ENCODE measurements at places on chromosomes 5 and 9.

- peak; percentile 49 for DNase-seq
Observed at GRCh38 chr9:21317956-21318923, 13.1 kb upstream of the IFNA5 start.

- no peak for DNase-seq
Observed at GRCh38 chr5:123720955-123721354, 209.0 kb downstream of the CSNK1G3 start.

DNA sequence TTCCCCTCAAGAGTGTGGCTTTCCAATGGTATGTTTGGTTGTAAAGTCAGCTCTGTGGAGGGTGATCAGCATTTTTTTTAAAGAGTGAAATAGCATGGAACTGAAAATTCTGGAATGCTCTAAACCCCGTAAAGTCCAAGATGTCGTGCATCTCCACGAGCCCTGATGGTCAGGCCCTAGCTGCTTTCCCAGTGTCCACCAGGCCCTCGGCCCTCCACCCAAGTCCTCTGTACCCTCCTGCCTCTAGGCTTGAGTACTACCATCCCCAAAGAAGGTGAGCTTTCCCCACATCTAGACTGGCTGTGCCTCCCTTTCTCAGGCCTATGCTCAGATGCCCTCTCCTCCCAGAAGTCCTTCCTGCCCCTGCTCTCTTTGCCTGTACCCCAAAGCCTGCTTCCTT lies 280.3 kb downstream of the GADD45G start:
- DNase-seq, result no peak

- no peak for DNase-seq
Observed at GRCh38 chr9:109812818-109813281, 32.9 kb downstream of the PALM2AKAP2 start.

- no peak for DNase-seq
Observed at GRCh38 chr5:102678267-102679058, 76.6 kb upstream of the PAM start.

DNA sequence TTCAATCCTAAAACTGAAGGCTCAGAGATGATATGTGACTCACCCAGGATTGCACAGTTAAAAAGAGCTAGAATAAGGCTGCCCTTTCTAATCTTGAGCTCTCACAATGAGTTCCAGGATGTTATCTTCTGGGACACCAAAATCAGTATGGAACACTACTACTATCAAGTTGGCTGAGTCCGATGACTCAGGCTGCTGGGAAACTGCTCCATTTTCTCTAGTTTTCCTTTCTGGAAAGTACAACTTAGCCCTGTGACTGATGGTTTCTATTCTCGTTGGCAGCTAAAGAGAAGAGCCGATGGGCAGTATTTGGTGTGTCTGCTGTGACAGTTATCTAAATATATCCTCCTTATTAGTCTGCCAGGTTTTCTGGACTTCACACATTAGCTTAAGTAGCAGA lies 37.9 kb upstream of the DPYSL3 start:
- DNase-seq, result no peak

DNA sequence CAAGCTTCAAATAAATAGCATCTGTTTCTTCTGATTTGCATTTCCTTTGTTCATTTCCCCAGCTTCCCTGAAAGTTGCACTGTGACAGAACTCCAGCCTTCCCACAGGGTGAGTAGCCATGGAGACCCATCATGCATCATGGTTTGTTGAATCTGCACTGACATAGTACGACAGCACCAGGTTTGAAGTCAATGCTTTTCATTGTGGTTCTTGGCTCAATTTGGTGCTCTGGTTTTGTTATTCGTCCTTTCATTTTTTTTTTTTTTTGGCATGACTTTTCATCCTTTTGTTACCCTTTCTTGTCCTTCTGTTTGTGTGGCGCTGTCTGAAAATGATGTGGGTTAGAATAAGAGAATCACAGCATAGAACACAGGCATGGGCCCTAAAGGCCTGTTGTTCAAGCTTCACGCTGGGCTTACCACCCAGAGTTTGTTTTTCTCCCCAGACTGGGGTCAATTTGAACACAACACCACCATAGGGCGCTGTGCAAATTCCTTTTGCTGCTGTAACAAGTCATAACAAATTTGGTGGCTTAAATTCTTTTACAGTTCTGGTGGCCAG lies 206.2 kb upstream of the CDH10 start:
- DNase-seq, result no peak

DNA sequence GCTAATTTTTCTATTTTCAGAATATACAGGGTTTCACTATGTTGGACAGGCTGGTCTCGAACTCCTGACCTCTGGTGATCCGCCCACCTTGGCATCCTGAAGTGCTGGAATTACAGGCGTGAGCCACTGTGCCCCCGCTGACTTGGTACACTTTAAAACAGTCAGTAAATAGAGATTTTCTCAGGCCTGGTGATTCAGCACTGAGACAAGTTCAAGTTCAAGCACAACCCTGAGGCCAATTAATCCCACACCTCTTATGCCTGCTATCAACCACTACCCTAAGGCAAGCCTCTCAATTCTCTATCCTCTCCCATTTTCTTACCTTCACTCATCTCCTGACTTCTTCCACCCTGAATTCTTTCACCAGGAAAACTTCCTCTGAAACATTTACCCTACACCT lies 18.9 kb downstream of the MUSK start:
- no peak for DNase-seq

DNA sequence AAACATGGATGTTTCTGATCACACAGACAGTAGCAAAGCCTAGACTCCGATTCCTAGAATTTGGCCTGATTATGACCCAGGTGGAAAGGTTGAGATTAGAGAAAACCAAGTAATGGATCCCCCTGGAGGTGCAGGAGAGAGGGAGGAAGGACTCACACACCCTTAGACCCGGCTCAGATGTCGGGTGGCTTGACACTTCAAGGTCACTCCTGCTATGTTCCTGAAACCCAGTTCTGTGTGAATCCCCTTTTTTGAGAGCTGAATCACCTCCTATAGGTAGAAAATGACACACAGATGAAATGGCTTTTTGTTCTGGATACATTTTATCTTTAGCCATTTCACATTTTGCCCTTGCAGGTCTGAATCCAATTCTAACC lies 192.8 kb downstream of the ARRDC3 start:
- DNase-seq, result no peak

GRCh38 chr5:180166176-180166575 lies 42.8 kb downstream of the RASGEF1C start:
- no peak for DNase-seq

- peak; percentile 38 for DNase-seq
Observed at GRCh38 chr9:75001719-75002421, 26.2 kb downstream of the CARNMT1 start.

- no peak for DNase-seq
Observed at GRCh38 chr9:107931071-107931715, 441.6 kb upstream of the KLF4 start.

DNA sequence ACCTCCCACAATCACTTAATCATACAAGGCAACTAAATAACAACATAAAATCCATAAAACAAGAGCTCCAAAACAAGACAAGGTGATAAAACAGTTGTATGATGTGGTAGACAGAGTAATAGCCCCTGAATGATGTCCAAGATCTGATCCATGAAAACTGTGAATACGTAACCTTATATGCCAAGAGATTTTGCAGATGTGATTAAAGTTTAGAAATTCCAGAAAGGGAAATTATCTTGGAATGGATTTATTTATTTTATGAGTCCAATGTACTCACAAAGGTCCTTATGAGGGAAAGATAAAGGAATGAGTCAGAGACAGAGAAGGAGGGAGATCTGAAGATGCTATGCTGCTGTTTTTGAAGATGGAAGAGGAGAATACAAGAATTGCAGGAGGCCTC lies 1775.7 kb upstream of the C9orf72 start:
- DNase-seq, result no peak

DNA sequence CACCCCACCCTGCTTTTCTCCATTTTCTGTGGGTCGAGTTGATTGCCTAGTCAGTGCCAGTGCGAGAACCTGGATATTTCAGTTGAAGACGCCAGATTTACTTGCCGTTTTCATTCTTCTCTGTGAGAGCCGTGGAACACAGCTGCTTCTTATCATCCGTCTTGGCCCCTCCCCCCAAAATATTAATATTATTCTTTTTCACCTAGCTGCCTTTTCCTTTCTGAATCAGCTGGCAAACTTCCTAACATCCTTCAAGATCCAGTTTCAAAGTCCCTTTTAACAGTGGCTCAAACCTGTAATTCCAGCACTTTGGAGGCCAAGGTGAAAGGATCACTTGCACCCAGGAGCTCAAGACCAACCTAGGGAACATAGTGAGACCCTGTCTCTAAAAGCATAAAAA lies 117.1 kb upstream of the RASA1 start:
- DNase-seq, result no peak

GRCh38 chr9:15142878-15143534 lies 164.0 kb downstream of the TTC39B start:
- DNase-seq, result peak; percentile 68

DNA sequence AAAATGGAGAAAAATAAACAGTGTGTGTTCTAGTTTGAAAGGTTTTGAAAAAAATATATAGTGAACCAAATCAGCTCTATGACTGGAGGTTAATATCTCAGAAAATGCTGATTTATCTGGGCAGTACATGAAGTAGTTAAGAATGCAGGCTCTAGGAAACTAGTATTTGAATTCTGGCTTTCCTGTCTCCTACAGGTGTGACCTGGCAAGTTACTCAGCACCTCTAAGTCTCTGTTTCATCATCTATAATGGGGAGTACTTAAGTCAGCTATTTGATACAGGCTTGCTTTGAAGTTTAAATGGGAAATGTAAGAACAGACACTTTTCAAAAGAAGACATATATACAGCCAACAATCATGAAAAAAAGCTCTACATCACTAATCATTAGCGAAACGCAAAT lies 5.2 kb downstream of the GRAMD2B start:
- DNase-seq, result no peak

GRCh38 chr5:181235323-181235688 lies 8.4 kb downstream of the RACK1 start:
- DNase-seq, result no peak

DNA sequence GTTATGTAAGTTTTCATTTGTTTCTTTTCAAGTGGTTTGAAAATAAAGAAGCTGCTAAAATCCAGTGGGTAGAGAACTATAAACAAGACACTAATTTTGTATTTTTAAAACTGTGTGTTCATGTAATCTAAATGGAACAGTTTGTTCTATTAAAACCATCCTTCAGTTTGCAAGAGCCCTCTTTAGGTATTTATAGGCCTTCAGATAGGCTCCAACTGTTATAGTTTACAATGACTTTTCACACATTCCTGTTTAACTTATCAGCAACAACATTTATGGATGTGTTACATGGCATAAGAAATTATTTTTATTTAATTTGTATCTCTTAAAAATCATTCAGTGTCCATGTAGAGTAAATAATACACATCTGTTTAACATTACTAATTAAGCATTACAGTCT lies 126.7 kb upstream of the SLCO6A1 start:
- no peak for DNase-seq

DNA sequence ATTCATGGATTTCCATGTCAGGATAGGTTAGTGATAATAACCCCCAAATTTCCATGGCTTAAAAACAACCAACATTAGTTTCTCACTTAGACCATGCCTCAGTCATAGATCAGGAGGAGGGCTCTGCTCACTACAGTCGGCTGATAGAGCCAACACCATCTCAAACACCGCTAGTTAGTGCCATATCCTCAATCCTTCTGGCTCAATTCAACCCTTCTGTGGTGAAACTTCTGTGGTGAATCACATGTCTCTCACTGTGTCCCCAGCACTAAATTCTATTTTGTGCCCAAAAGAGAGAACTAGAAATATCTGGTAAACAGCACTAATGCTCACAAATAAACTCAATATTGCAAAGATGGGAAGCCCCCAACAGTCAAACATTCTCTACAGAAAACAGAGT lies 21.1 kb downstream of the ECPAS start:
- DNase-seq, result no peak

DNA sequence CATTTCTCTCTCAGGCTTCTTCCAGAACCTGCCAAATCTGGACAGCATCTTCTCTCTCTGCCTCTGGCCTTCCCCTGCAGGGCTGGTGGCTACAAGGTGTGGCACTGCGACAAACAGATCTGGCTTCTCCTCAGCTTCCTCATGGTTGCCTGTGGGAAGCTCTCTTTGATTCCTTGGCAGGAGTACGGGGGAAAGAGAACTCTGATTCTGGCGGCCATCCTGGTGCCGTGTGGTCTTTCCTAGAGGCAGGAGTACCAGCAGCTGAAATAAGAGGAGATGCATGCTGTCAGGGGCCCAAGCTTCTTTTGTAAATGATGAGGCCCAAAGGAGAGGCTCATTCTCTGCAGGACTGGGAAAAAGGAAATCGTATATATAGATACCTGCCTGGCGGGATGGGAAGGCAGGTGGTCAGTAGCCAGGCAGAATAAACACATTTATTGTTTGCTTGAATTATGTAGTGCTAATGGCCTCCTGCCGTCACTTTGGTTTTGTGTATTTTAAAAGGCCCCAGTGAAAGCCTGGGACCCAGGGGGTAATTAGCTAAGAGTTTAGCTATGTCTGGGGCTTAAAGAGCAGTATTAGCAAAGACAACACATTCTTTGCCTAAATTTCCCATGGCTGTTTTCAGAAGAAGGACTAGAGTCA lies at the start of gene CER1:
CER1 (minus strand) TSS at position 343 of the 645 bp plus-strand sequence; CDS start at position 282, 61 bp downstream.
- DNase-seq, result no peak

- DNase-seq, result no peak
Observed at GRCh38 chr5:109373932-109374331, 35.8 kb downstream of the PJA2 start.

DNA sequence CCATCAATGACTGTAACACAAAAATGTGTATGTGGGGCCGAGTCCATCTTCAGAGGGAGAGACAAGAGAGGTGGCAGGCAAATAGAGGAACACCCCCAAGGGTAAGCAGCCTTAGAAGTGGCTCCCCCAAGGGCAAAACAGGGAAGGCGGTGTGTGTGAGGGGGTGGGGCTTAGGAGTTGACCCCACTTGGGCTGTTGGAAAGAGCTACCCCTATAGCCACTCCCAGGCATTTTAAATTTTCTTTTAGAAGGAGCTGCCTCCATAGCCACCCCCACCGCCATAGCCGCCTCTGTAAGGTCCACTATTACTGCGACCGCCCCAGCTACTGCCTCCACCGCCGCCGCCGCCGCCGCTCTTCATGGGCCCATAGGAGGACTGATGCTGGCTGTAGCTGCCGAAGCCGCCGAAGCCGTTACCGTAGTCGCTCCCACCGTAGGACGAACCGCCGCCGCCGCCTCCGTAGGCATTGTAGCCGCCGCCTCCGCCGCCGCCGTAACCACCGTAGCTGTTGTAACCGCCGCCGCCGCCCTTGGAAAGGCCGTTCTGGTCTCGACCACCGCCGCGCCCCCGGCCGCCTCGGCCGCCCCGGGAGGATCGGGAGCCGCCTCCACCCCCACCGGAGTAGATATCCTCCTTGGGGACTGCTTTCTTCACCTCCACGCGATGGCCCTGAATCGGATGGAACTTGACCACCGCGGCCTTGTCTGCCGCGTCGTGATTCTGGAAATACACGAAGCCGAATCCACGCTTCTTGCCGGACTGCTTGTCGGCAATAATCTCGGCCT lies 1.1 kb downstream of the HNRNPA0 start:
- peak; percentile 36 for DNase-seq

- no peak for DNase-seq
Observed at GRCh38 chr5:68739752-68740151, 354.1 kb upstream of the SLC30A5 start.

- DNase-seq, result no peak
Observed at GRCh38 chr5:153974813-153975163, 63.9 kb downstream of the FAM114A2 start.
